ENCODE measurements at places on chromosomes 12 and 14. TPM values are rescaled to one million over a fixed set of nuclear protein-coding genes. Genes with fewer than 3 reads are reported as not detected.

Gene SLCO1B3
- total RNA-seq, result not detected

Gene KRT1
- total RNA-seq, result 2.6 TPM

DNA sequence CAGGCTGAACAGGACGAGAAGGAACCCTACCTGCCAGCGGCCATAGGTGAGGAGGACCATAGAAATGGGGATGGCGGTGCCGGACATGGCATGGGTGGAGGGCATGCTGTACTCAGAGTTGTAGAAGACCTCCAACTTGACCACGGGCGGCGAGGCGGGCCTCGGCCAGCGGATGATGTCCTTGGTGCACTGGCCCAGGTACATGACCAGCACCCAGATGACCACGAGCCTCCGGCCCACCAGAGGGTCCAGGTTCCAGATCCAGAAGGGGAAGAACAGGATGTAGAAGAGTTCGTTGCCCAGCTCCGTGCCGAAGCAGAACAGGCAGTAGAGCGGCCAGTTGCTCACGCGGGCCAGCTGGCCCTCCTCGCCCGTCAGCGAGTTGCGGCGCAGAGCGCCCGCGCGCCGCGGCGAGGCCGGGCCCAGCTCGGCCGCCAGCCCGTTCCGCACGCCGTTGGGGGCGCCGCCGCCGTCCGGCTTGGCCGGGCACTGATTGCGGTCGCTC is 582 bp downstream of the SGPP1 start:
- DNase-seq, result no peak

Gene KRT80
- total RNA-seq, result 0.12 TPM

Gene TROAP
- total RNA-seq, result 1.4 TPM
